ENCODE measurements at places on chromosomes 3 and 15. TPM values are rescaled to one million over a fixed set of nuclear protein-coding genes. Genes with fewer than 3 reads are reported as not detected.

The P2RY14 gene
- not detected for total RNA-seq

The HHLA2 gene
- not detected for total RNA-seq

The C3orf22 gene
- total RNA-seq, result not detected

The FOXB1 gene
- not detected for total RNA-seq

The GATA2 gene
- 2.3 TPM for total RNA-seq

The NDN gene
- 66.9 TPM for total RNA-seq

The KBTBD12 gene
- 0.03 TPM for total RNA-seq

The IQCH gene
- 5.0 TPM for total RNA-seq

The CPLX3 gene
- total RNA-seq, result not detected

The ADAMTS9 gene
- 3.7 TPM for total RNA-seq

The GPR87 gene
- not detected for total RNA-seq

The MED12L gene
- total RNA-seq, result 1.0 TPM

The TNFAIP8L3 gene
- total RNA-seq, result 6.9 TPM

The CLRN1 gene
- total RNA-seq, result not detected

The NOP10 gene
- total RNA-seq, result 132 TPM

The AGBL1 gene
- not detected for total RNA-seq

The SLC24A5 gene
- total RNA-seq, result not detected

The CPN2 gene
- total RNA-seq, result not detected

The GCNT3 gene
- total RNA-seq, result 0.23 TPM

The RAD54L2 gene
- total RNA-seq, result 15.4 TPM

The SCN11A gene
- total RNA-seq, result under 0.01 TPM
